ENCODE measurements at places on chromosomes 12 and 14. TPM values are rescaled to one million over a fixed set of nuclear protein-coding genes. Genes with fewer than 3 reads are reported as not detected.

Gene AKT1
- total RNA-seq, result 83.1 TPM

Gene PUS7L
- 4.6 TPM for total RNA-seq

Gene AQP2
- total RNA-seq, result not detected

Gene SMIM41
- not detected for total RNA-seq

Gene CLEC2A
- total RNA-seq, result not detected

Gene HNRNPA1
- 1,585 TPM for total RNA-seq

Gene SIX6
- total RNA-seq, result not detected

Gene KLRB1
- total RNA-seq, result not detected

Gene DACT1
- 0.44 TPM for total RNA-seq

Gene RDH12
- not detected for total RNA-seq

Gene JAG2
- total RNA-seq, result 25.3 TPM

Gene MEG3
- total RNA-seq, result 52.4 TPM

Gene BCL2L14
- total RNA-seq, result not detected

Gene GRIN2B
- 2.8 TPM for total RNA-seq

Gene WSCD2
- not detected for total RNA-seq

Gene ALX1
- 5.2 TPM for total RNA-seq

Gene TEAD4
- 45.7 TPM for total RNA-seq

Gene FBXL14
- 11.6 TPM for total RNA-seq

Gene CLEC2B
- total RNA-seq, result 1.3 TPM

Gene BCL2L2
- total RNA-seq, result 14.6 TPM

Gene TAMALIN
- total RNA-seq, result 0.65 TPM

Gene RTN1
- total RNA-seq, result not detected

Gene STAC3
- 0.40 TPM for total RNA-seq

Gene DDN
- total RNA-seq, result 0.48 TPM

Gene SAMD15
- 2.0 TPM for total RNA-seq

Gene KLRK1
- total RNA-seq, result not detected

Gene TMPRSS12
- total RNA-seq, result not detected

Gene PAPLN
- total RNA-seq, result 5.7 TPM

Gene LRR1
- 52.7 TPM for total RNA-seq

Gene TMEM30B
- total RNA-seq, result 0.29 TPM

Gene BCAT1
- total RNA-seq, result 10.5 TPM

Gene LGR5
- not detected for total RNA-seq

Gene RPL10L
- not detected for total RNA-seq

Gene UBE3B
- 14.6 TPM for total RNA-seq

Gene KNTC1
- 25.6 TPM for total RNA-seq

Gene BHLHE41
- total RNA-seq, result 0.71 TPM

Gene MUCL1
- not detected for total RNA-seq

Gene TRHDE
- total RNA-seq, result 0.14 TPM

Gene PRB4
- total RNA-seq, result not detected

Data from A549 treated with GW870086 at 1 μM for 4 hours (cell line).